ENCODE measurements at places on chromosomes 6 and 20.

DNA sequence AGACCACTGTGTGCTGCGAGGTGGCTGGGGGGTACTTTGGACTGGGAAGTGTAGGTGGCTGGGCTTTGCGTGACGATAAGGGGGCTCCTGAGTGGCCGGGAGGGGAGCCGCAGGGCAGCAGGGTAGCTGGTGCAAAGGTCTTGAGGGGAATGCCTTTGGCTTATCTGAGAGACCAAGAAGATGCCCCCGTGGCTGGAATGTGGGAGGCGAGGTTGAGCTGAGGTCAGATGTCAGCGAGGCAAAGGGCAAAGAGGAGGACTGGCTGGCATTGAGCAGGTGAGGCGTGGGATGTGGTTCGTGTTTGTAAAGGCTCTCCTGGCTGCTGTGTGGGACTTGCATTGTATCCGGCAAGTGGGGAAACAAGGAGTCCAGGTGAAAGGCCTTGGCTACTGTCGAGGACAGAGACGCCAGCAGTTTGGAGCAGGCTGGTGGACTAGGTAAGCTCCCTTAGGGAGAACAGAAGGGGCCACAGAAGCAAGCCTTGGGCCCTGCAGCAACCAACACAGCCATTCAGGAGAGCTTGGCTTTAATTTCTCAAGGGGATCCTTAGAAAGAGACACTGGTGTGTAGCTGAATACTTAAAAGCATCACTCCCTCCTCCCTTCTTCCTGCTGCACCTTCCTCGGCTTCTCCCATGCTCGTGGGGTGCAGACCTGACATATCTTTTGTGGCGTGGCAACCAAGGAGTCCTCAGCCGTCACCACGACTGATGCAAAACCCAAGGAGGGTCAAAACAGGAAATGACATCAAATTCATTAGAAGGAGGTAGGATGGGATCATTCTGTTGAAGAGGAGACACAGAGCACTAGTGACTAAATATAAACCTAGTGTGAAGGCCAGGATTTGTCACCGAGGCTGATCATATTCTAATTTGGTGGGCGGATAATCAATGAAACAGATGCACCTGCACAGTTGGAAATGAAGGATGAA, 53.5 kb upstream of the ERVFRD-1 start:
- DNase-seq, result no peak

DNA sequence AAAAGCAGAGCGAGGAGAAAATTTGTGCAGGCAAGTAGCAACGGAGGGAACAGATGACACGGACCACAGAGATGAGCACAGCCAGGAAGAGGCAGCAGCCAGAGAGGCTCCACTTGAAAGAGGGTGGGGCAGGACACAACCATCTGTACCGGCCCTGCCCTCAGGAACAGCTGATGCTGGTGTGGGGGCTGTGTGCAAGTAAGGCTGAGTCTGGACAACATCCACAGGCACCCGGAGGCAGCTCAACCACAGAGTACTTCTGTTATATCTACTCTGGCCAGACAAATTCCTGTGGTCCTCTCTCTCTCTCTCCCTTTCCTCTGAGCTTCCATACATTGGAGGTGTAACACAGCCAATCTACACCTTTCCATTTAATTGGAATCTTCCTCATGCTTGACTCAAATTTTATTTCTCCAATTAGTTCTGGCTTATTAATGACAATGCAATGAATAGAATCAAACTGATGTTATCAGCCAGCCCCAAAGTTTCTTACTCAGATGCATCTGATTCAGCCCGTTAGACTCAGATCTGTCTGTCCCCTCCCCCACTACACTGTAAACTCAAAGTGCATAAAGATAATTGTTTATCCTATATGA, 24.9 kb downstream of the KIF13A start:
- no peak for DNase-seq

GRCh38 chr6:80930376-80930775, 822.1 kb downstream of the TENT5A start:
- DNase-seq, result no peak

GRCh38 chr6:147974376-147974775, 368.3 kb upstream of the SASH1 start:
- no peak for DNase-seq
